ENCODE measurements at places on chromosomes 12 and 14.

DNA sequence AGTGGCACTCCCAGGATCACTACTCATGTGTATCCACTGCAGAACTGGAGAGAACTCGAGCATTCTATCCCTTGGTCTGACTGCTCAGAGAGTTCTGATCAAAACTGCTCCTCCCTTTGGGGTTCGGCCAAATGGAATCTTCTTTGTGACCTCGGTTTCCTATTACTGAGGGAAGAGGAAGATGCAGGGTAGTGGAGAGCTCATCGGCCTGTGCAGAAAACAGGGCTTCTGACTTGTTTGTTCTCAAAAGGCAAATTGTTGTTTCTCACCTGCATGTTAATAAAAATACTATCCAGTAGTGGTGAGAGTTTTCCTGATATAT is 17.1 kb upstream of the AKAP6 start:
- no peak overlapping the region for H3K4me3 ChIP-seq
- no peak overlapping the region for H3K27ac ChIP-seq
- DNase-seq, result no peak
- no peaks in the 10 kb centered on the region for H3K36me3 ChIP-seq

DNA sequence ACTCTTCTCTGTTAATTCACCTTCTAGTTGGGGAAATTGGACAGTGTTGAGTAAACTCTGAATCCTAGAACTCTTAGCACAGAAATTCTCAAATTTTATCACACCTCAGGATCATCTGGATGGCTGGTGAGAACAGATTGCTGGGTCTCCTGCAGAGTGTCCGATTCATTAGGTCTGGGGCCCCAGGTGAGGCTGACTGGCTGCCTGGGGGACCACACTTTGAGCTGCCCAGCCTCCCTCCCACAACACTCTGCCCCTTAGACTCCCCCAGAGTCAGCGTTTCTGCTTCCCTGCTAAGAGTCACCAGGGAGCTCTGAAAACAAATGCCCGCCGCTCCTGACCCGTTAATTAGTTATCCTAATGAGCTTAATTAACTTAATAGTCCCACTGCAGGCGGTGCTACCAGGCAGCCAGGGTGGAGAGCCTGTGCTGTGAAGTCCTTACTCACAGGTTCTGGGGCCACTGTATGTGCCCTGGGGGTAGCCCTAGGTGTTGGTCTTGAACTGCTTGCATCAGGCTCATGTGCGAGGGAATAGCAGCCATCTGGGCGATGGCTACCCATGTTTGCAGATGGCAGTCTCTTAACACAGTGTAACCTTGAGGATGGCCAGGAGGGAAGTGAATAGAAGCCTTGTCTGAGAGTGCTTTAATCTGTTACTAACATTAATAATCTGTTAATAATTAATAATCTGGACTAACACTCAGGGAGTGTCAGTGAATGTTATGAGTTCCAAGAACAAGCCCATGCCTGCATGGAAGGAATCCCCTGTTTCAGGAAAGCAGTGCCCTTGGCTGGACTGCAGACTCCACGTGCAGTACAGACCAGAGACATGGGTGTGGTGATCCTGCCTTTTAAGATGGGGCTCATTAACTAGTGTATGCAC is 35.6 kb downstream of the AACS start:
- H3K36me3 ChIP-seq, result peaks cover 29% of the 10 kb centered on the region
- no peak for DNase-seq
- H3K4me3 ChIP-seq, result no peak overlapping the region
- H3K27ac ChIP-seq, result peak overlapping the region; percentile 42
- H3K4me1 ChIP-seq, result peaks cover 7% of the 10 kb centered on the region
- H3K27me3 ChIP-seq, result no peaks in the 10 kb centered on the region

- H3K36me3 ChIP-seq, result no peaks in the 10 kb centered on the region
- no peak overlapping the region for H3K27ac ChIP-seq
- H3K4me1 ChIP-seq, result no peaks in the 10 kb centered on the region
- no peaks in the 10 kb centered on the region for H3K27me3 ChIP-seq
These were observed 28.8 kb upstream of the IGF1 start for GRCh38 chr12:102509123-102509626.

GRCh38 chr12:130813949-130814348 is 25.1 kb downstream of the STX2 start:
- DNase-seq, result no peak
- no peak overlapping the region for H3K4me3 ChIP-seq
- H3K27ac ChIP-seq, result no peak overlapping the region
- H3K4me1 ChIP-seq, result peaks cover 8% of the 10 kb centered on the region
- H3K36me3 ChIP-seq, result peaks cover 47% of the 10 kb centered on the region
- no peaks in the 10 kb centered on the region for H3K27me3 ChIP-seq

- no peak for DNase-seq
- H3K27ac ChIP-seq, result no peak overlapping the region
- H3K36me3 ChIP-seq, result no peaks in the 10 kb centered on the region
- no peak overlapping the region for H3K4me3 ChIP-seq
- no peaks in the 10 kb centered on the region for H3K4me1 ChIP-seq
- H3K27me3 ChIP-seq, result no peaks in the 10 kb centered on the region
These were observed 30.9 kb upstream of the RERGL start for GRCh38 chr12:18120899-18121298.

DNA sequence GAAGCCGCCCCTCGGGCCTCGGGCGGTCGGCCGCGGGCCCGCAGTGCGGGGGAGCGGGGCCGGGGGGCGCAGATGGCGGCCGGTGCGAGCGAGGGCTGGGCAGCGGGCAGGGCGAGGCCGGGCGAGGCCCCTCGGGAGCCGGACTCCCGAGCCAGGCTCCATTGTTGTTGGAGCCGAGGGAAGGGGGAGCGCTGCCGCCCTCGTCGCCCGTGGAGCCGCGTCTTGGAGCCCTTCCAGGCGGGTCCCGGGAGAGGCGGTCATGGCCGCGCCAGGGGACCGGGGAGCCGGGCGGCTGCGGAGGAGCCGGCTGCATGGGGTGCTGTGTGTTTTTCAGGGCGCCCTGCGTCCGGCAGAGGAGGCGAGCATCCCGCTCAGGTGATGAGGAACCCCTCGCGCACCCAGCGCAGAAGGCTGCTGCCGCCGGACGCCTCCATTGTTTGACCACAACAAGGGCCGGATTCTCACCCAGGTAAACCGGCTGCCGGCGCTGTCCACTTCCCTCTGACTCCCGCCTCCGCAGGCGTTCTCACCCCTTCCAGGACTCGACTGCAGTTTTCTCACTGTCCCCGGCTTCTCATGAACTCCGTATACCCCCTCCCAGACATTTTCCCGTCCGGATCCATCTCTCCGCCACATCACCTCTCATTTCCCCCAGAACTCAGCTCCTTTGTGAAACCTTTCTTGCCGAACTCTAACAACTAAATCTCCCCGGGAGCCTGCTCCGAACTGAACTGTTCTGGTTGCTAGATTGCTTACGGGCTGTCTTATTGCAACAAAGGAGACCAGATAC is 732 bp downstream of the ZNF664 start:
- H3K4me1 ChIP-seq, result peaks cover 2% of the 10 kb centered on the region
- no peak for DNase-seq
- no peaks in the 10 kb centered on the region for H3K36me3 ChIP-seq
- H3K4me3 ChIP-seq, result peak overlapping the region; percentile 85
- H3K27ac ChIP-seq, result no peak overlapping the region
- H3K27me3 ChIP-seq, result no peaks in the 10 kb centered on the region

DNA sequence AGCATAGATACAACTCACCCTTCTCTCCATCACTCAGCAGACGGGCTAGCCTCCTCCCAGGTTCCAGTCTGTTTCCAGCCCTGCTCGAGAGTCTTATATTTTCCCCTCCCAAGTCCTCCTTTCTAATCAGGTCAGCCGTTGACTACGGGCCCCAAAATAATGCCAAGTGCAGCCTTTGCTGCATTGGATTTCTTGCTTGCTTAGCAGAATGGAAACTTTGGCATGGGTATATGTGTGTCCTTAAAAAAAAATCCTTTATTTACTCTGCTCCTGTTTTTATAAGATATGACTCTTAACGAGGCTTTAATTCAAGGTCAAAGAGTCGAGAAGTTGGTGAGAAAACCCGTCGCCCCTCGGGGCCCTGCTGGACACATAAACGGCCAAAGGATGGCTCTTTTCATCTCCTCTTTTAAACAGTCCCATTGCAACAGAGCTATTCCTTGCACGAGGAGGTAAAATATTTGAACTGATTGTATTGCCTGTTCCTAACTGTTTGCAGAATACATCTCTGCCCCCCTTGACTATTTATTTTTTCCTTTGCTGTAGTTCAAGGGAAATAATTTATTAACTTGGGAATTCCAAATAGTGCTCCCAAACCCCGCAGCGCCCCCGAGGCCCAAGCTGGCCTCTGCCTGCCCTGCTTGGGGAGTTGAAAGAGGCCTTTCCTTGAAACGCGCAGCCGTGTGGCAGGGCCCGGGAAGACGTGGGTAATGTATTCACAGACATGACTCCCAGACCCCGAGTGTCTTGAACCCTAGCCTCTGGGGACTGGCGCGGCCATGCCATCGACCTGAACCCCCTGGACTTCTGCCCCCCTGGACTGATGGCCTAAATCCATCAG is 156.5 kb upstream of the MYL2 start:
- DNase-seq, result no peak
- H3K4me3 ChIP-seq, result no peak overlapping the region
- H3K36me3 ChIP-seq, result no peaks in the 10 kb centered on the region
- peaks cover 50% of the 10 kb centered on the region for H3K27me3 ChIP-seq
